ENCODE measurements at places on chromosomes 7 and 10.
A peak's percentile ranks its signal among the peaks of the same experiment; 100 is the strongest.

DNA sequence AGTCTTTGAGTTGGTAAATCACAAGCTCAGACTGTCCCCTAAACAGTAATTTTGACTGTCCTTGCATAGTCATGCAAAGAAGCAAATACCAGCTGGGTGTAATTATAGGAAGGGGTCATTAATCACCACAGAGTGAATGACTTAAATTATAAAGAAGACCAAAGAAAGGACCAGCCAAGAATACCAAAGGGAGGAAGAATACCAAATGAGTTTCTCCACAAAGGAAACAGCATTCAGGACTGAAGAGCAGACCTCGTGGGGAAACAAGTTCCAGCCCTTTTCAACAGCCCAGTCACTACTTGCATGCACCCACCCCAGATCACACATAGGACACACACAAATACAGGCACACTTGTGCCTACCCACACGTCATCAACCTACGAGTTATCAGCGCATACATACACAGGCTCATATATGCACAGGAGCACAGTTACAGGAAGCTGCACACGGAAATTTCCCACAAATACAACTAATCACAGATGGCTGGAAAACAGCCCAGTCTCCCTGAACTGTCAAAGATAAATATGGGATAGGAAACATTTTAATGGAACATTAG is 77.6 kb downstream of the DENND2A start:
- peak; percentile 49 for DNase-seq

GRCh38 chr10:127123626-127124025 is 72.8 kb downstream of the INSYN2A start:
- DNase-seq: peak; percentile 35

GRCh38 chr10:113983552-113983951 is 60.1 kb upstream of the ADRB1 start:
- DNase-seq: no peak

- no peak for DNase-seq
Measured at GRCh38 chr7:37287131-37287855, 161.4 kb downstream of the ELMO1 start.

DNA sequence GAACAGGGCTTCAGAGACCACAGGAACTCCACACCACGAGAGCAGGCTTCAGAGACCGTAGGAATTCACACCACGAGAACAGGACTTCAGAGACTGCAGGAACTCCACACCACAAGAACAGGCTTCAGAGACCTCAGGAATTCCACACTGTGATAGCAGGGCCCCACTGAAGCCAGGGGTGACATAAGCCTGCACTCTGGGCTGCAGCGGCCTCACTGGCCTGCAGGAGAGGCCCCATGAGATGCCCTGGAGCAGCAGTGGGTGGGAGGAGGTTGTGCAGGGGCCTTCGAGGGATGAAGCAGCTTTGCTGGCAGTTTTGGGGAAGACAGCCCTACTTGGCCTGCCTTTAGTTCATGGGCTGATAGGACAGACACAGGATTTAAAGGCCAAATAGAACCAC is 614.7 kb downstream of the PTPRN2 start:
- no peak for DNase-seq

DNA sequence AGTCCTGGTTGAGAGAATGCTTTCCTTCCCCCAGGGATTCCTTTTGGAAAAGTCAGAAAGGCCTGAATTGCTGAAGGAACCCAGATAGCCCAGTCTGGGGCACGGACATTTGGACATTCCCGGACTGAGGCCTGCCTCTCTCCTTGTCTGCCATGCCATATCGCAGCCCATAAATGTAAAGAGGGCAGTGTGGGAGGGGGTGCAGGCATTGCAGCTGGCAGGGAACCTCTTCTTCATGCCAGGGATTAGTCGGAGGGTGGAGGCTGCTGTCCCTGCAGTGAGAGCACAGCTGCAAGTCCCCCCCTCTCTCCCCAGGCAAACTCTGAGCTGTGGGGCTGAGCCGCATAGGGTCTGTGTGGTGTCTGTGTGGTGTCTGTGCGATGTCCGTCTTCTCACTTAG is 486.0 kb upstream of the MKI67 start:
- no peak for DNase-seq
